ENCODE measurements at places on chromosomes 16 and 17.

DNA sequence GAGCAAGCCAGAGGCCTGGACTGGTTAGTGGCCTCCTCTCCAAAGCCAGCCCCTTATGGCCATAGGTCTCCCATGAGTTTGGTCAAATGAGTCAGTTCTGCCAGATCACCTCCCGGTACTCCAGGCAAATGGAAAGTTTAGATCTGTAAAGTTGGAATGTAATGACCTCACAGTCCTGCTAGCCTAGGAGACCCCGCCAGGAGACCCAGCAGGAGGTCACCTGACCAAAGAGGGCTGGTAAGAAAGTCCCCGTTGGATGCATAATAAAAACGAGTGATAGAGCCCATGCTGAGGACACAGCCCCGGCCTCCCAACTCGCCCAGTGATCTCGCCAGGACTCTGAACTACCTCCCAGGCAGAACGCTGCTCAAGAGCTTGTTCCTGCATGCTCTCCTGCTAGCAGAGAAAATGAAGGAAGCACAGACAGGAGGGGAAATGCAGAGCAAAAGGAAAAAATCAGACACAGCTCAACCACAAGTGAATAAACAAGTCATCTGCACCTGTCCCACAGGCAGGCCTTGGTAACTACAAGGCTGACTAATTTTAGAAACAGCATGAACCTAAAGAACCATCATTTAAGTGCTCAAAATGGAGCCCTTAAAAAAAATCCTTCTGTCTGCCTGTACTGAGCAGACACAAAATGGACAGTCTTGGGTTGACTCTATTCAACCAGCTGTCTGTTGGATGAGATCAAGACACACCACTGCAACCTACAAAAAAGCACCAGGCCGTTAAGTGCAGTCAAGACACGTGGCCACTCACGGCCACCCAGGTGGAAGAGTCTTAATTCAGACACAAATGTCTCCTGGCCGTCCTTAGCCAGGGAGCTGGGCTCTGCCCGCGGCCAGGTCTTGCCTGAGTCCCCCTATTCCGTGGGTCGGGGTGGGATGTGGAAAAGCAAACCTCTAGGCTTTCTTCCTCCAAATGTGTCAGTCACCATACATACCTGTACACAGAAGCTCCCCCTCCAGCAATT is 9.2 kb downstream of the CDIP1 start:
- no peak for DNase-seq

- no peak for DNase-seq
Measured at GRCh38 chr17:49696233-49696761, 11.5 kb downstream of the SLC35B1 start.

DNA sequence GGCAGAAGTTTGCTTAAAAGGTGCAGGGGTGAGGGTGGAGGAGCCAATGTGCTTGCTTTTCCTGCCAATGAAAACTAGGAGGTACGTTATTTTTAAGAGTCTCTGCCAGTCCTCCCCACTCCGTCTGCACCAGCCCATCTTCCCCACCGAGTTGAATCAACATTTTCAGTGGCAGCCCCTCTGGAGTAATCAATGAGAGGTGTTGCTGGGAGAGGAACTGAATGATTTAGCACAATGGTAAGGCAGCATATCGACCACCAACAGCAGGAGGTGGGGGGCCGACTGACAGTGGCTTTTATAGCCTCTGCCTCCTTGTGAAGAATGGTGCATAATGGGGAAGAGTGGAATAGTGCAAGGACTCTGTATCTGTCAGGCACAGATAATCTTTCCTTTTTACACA is 1465.0 kb upstream of the GOT2 start:
- DNase-seq, result no peak

- DNase-seq, result no peak
Measured at GRCh38 chr16:75957870-75958269, 231.6 kb upstream of the CPHXL start.

GRCh38 chr17:74763565-74764387 is 12.4 kb downstream of the NAT9 start:
- no peak for DNase-seq

DNA sequence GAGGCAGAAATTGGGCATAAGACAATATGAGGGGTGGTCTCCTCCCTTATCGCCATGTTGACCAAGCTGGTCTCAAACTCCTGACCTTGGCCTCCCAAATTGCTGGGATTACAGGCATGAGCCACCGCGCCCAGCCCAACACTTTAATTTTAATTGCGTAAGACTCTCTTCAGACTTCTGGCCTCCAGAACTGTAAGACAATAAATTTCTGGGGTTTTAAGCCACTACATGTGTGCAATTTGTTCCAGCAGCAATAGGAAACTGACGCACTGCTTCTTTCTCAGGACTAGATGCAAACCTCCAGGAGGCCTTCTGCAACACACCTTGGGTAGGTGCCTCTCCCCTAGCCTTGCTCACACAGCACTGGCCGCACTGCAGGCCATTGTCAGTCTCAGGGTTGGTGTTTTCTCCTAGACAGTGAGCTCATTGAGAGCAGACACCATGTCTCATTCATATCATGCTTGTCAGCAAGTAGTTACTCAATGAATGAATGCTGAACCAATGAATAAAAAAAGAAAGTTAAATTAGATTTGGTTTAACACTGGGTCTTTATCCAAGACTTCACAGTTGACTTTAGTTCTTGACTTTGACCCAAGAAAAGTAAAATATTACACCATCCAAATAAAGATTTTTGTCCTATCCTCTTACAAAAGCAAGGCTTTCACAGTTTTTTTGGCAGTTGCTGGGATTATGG is 5.5 kb upstream of the ACSF2 start:
- DNase-seq, result no peak

GRCh38 chr17:82647593-82648164 is 565 bp downstream of the WDR45B start:
- no peak for DNase-seq

DNA sequence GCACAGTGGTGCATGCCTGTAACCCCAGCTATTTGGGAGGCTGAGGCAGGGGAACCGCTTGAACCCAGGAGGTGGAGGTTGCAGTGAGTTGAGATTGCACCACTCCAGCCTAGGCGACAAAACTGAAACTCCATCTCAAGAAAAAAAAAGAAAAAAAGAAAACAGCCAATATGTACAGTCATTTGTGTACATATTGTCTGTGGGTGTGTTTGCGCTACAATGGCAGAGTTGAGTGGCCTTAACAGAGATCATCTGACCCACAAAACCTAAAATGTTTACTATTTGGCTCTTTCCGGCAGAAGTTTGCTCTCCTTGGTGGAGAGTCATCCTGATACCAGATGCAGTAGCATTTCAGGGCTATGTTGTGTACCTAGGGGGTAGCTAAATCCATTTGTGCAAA is 57.9 kb downstream of the ARSG start:
- DNase-seq, result no peak

- DNase-seq, result no peak
Measured at GRCh38 chr16:57297856-57298255, 13.4 kb upstream of the PLLP start.

DNA sequence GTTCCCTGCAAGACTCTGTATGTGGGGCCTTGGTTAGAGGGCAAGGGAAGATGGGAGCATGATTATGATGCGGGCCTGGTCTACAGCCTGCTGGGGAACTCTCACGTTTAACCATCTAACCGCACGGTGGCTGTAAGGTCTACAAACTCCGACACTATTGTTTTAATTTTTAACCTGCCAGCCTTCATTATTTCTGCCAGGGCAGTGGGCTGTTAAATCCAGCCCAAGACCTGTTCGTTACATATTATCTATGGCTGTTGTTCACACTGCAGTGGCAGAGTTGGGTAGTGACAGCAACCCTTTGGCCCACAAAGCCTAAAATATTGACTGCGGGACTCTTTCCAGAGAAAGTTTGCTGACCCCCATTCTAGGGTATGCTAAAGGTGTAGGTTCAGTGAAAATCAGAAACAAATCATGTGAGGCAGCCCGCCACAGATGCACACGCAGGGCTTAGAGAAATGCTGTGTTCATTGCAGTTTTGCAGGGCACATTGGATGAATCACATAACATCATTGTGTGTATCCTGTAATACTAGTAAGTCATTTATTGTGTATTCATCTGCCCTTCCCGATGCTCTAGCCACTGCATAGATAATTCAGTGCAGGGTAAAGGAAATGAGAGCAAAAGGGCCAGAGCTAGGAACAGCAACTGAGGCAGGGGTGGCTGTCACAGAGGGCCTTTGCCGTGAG is 14.3 kb downstream of the SNX29 start:
- no peak for DNase-seq

- no peak for DNase-seq
Measured at GRCh38 chr17:72120642-72121163, at the start of gene SOX9. Gene SOX9, plus strand, starts transcription at chr17:72121020. Its CDS starts 372 bp downstream, at chr17:72121392.

- DNase-seq, result no peak
Measured at GRCh38 chr17:181245-182049, at the start of gene DOC2B. Gene DOC2B, minus strand, starts transcription at chr17:181650. Its CDS starts 171 bp downstream, at chr17:181479.

DNA sequence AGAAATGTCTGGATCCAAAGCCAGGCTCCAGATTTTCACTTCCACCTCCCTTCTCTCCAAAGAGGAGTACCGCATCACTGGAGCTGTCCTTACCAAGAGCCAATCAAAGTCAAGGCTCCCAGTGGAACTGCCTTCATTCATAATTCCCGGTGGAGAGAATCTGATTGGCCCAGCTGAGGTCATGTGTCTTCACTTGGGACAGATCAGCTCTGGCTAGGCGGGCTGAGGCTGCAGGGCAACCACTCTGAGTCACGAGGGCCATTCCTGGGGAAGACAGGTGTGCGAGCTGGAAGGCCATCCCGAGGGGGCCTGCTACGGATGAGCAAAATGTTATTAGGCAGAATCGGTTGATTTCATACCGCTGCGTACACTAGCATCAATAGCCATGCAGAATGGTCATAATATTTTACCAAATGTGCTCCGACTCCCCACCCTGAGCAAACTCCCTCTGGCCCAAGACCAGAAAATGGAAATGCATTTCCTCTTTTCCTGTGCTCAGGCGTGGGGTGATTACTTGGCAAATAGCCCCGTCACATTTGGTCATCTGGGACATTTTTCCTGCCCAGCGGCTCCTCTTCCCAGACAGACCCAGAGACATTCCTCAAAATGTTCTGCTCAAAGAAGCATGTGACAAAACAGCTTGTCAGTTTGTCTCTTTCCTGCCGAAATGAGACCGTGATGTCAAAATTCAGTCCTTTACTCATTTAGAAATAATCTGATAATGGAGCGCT is 111.1 kb downstream of the AIPL1 start:
- no peak for DNase-seq

DNA sequence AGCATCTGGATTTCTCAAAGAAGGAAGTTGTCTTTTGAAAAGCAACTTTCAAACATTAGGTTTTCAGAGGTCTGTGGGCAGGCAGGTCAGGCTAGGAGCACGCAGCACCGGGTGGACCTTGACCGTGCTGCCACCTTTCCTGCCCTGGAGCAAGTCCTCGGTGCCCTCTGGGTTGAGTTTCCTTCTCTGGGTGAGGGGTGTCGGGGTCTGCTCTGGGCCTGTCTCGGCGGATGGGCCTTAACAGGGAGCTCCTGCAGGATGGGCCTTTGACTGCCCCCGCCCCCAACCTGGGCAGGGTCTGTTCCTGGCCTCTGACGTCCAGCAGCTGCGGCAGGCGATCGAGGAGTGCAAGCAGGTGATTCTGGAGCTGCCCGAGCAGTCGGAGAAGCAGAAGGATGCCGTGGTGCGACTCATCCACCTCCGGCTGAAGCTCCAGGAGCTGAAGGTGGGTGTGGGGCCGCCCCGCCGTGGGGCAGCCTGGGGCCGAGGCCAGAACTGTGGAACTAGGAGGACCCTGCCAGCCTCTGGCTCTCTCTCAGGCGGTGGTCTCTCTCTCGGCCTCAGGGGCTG is 8.7 kb downstream of the DEF8 start:
- no peak for DNase-seq

GRCh38 chr16:50742576-50743200 is 802 bp downstream of the CYLD start:
- DNase-seq, result no peak

DNA sequence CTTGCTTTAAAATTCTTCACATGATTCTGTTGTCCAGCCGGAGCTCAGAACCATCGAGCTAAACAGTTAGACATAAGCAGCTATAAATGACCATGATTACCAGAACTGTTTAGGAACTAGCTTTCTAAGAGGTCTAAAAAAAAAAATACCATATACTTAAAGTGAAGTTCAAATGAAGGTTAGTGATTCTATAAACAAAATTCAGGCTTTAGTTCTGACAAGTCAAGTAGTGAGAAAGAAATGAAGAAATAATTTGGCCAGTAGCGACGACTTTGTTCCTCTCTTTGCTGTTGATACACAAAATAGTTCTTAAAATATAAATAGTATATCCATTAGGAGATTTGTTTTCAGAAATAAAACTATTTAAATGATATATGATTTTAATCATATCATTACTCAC is 27.7 kb downstream of the ABCA8 start:
- no peak for DNase-seq

- DNase-seq, result no peak
Measured at GRCh38 chr16:10949424-10949970, 5.1 kb downstream of the CLEC16A start.

DNA sequence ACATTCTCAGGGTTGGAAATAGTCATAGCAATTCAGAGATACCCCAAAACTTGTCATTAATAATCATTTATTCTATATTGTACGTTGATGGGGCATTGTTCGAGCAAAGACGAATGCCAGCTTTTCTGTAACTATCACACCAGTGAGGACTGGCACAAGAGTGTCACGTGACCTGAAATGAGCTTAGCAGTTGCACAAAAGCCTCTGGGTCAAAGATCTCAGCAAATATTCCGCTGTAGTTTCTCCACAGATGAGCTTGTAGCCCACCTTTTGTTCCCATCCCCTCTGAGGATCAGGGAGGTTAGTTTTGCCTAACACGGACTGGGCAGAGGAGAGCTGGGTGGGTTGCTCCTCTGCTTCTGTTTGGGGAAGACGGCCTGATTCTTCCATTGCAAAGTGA is 18.2 kb downstream of the IRX3 start:
- DNase-seq, result no peak

- no peak for DNase-seq
Measured at GRCh38 chr17:13491916-13492736, 109.6 kb downstream of the HS3ST3A1 start.

- DNase-seq, result peak; percentile 37
Measured at GRCh38 chr16:88790312-88791211, 5.5 kb upstream of the PIEZO1 start.

DNA sequence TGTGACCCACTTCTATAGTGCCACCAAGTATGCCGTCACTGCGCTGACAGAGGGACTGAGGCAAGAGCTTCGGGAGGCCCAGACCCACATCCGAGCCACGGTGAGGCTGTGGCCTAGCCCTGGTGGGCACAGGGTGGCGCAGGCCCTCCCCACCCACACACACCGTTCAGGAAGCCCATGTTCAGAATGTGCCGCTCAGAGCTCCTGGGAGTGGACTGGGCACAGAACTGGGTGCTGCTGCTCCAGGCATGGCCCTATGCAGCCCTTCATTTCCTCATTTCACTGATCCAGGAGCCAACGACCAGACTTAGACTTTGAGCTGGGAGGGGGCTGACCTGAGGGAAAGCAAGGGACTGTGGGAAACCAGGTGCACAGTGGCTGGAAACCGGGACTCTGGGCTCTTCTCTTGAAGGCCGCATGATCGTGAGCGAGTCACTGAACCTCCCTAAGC is 2.4 kb upstream of the MRM1 start:
- no peak for DNase-seq

- DNase-seq, result peak; percentile 36
Measured at GRCh38 chr17:50052241-50052796, 3.6 kb upstream of the ITGA3 start.

DNA sequence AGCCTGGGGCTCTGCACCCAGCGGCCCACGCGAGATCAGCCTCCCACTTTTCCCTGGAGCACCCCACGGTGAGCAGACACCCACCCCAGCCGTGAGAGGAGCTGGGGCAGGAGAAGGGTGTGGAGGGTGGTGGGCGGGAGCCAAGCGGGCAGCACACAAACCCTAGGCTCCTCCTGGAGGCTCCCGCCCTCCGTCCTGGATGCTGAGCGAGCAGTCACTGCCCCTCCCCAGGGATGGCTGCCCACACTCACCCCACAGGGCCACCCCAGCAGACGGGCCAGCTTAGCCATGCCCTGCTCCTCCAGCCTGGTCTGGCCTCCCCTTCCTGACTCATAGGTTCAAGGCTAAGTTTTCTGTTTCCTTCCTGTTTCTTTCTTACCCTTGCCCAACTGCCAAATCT is 15.7 kb upstream of the ABCC3 start:
- no peak for DNase-seq
